ENCODE measurements at places on chromosomes 16 and 17.

DNA sequence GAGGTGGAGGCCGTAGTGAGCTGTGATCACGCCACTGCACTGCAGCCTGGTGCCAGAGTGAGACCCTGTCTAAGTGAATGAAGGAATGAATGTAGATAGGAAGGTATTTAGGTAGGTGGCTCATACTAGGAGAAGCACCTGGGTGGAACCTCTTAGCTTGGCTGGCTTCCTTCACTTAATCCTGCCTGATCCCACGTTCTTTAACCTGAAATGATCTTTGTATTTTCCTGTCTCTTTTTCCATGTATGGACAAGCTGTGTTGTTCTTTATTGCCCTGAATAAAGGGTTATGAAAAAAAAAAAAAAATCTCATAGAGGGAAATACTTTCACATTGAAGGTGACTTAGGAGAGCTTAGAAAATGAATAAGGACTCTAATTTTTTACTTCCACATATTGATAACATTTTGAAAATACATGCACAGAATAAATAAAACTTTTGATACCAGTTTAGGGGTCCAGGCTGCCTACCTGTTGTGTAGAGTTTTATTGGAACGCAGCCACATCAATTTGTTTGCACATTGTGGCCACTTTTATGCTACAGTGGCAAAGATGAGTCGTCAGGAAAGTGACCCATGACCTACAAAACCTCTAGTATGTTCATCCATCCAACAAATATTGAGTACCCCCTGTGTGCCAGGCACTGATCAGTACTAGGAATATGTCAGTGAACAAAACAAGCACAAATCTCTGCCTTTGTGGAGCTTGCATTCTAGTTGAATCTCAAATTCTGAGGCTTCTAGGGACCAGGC, 44.6 kb downstream of the VPS35L start:
- DNase-seq, result no peak

GRCh38 chr17:74603746-74604145, 11.7 kb upstream of the CD300LD start:
- no peak for DNase-seq

GRCh38 chr16:20900299-20901067, at the start of the genes DCUN1D3 and LYRM1:
DCUN1D3 (minus strand) TSS chr16:20900358; CDS start chr16:20862538, 37,820 bp downstream.
LYRM1 (plus strand) TSS chr16:20900771; CDS start chr16:20915556, 14,785 bp downstream.
- peak; percentile 93 for DNase-seq

- DNase-seq, result peak; percentile 49
Observed at GRCh38 chr16:5056352-5056751, 9.4 kb downstream of the C16orf89 start.

GRCh38 chr16:85179344-85180046, 67.2 kb upstream of the CIBAR2 start:
- no peak for DNase-seq

DNA sequence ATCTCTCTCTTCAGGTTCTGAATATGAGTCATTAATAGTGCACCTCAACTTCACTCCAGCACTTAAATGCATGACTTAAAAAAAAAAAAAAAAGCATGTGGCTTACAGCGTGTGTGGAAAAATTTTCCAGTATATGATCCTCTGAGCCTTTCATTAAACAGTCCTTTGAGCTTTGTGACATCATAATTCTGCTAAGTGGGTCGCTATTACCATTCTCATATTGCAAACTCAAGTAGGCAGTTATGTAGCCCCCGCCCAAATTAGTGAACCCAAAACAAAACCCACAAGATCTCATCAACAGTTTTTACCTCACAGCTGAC, 672 bp downstream of the CMTR2 start:
- no peak for DNase-seq

DNA sequence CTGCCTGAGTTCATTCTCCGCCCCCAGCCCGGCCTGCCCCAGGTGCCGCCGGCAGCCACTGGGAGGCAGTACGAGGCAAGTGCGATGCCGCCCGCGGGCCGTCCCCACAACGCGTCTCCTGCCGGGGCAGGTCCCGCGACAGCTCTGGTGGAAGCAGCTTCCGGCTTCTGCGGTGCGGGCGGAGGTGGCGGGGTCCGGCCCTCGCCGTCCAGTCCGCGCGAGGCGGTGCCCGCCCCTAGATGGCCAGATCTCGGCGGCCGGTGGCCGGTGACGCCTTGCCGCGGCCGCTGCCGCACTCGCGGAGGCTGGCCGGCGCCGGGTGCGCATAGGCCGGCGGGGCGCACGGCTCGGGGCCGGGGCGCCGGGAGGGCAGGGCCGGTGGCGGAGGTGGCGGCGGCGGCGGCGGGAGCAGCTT, 1.8 kb downstream of the GJD3 start:
- DNase-seq, result peak; percentile 77

DNA sequence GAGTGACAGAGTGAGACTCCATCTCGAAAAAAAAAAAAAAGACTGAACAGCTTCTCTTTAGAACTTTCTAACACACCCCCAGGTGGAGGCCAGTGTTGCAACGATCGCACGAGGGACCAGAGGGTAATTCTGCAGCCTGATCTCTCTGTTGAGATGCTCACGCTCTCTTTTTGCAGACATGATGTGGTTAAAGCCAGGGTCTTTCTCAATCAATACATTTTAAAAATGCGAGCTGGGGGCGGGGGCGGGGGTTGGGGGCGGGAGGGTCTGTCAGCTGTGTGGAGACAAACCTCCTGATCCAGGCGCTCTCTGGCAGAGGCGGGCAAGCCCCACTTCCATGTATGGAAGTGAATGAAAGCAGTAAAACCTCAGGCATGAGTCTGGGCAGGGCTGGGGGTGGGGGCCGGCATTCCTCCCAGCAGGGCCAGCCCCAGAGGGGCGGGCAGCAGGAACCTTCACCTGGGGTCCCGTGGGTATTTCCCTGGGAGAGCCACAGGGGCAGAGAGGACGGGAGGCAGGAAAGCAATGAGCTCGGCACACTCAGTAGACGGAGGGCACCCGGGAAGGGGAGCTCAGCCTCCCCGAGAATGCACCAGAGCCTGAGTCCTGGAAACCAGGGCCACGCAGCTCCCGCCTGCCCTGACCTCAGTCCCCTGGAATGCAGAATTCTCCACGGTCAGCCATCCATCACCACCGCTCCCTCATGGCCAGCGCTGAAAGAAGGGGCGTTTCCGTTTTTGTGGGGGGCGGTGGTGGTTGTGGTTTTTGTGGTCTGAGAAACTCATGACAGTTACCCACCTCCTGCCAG, 28.0 kb downstream of the NXN start:
- DNase-seq, result no peak

- no peak for DNase-seq
Observed at GRCh38 chr16:79592186-79592585, 8.4 kb downstream of the MAF start.

DNA sequence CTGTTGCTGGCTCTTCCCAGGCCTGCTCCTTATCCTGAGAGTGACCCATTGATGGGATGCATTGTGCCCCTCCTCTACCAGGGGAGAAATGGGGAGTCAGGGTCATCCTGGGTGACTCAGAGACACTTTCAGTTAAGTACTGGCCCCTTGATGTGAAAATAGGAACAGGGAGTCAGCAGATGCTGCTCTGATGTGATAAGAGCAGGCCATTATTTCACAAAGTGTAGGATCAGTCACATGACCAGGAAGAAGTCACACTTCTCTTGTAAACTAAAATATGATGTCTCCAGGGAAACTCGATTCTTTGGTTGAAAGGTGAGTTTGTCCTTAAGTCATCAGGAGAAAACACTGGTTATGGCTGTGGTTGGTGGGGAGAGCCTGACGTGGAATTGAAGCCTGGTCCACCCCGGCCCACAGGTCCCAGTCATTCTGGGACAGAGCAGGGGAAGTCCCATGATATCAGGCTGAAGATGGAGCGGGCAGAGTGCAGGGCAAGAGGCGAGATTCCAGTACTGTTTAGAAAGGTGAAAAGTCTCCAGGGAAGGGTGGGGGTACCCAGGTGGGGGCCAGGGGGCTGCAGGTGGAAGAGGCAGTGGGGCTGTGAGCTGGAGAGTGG, 88.6 kb upstream of the NLRP1 start:
- DNase-seq, result no peak

GRCh38 chr17:33294994-33295393, 1.9 kb upstream of the ASIC2 start:
- DNase-seq, result no peak

GRCh38 chr16:57617604-57618111, 10.8 kb upstream of the ADGRG1 start:
- DNase-seq, result no peak

DNA sequence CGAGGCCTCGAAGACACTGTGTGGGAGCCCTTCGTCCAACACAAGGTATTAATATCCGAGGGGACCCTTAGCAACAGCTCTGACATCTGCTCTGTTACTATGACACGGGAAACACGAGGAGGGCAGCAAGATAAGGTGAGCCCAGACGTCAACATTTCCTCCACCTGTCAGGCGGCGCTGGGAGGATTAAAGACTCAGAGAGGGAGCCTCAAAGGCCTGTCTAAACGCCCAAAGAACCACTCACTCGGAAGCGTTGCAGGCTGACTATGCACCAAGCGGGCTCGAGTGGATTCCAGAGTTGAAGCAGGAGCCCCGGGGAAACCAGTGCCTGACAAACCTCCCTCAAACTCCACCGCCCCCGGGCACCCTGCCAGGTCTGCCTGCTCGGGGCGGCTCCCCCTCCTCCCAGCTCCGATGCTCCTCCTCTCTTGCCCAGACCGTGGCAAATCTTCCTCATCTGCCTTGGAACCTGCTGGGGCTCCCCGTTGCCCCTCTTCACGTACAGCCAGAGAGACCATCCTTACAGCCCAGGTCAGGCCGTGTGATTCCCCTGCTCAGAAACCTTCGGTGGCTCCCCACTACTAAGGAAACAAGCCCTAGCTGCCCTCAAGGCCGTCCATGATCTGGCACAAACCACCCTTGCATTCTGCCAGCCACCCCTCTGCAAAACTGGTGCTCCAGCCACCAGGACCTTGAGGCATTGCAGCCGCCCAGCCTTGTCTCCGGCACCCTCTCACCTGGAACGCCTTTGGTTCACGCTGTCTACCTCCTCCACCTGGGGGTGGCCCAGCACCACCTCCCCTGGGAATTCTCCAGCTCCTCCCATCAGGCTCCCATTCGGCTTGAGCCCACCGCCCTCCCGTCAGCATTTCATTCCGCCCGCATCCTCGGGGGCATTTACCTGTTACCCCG, 16.2 kb downstream of the RPH3AL start:
- no peak for DNase-seq

- DNase-seq, result no peak
Observed at GRCh38 chr17:38918129-38918913, 7.1 kb upstream of the LASP1NB start.

GRCh38 chr16:54812229-54812628, 118.4 kb upstream of the IRX5 start:
- DNase-seq, result no peak

DNA sequence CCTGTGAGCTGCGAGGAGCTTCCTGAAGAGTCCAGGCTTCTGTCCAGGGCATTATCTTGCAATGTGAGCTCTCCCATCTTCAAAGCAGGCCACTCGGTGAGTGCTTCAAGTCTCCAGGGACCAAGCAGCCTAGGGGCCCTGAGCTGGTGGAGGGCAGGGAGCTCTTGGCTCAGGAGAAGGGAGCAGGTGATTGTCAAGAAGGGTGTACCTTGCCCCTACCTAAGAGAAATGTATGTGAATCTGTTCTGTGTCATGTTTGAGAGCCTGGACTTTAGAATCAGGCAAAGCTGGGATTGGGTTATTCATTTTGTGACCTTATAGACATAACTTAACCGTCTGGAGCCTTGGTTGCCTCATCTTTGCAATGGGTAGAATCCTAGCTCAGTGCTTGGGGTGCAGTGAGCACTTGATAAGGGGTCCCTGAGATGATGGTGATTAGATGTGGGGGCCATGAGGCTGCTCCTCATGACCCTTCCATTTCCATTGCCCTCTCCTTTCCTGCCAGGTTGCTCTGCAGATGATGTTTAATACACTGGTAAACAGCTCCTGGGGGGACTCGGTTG, 15.9 kb downstream of the ZNF768 start:
- no peak for DNase-seq

All from stimulated activated CD8-positive, alpha-beta memory T cell treated with anti-CD3 and anti-CD28 coated beads, Interleukin-15, amount 100 ng/mL, for 48 hours (primary cell).